Fibroblast of upper back skin (primary cell): ENCODE measurements at places on chromosomes 3 and 15.
A peak's percentile ranks its signal among the peaks of the same experiment; 100 is the strongest.

DNA sequence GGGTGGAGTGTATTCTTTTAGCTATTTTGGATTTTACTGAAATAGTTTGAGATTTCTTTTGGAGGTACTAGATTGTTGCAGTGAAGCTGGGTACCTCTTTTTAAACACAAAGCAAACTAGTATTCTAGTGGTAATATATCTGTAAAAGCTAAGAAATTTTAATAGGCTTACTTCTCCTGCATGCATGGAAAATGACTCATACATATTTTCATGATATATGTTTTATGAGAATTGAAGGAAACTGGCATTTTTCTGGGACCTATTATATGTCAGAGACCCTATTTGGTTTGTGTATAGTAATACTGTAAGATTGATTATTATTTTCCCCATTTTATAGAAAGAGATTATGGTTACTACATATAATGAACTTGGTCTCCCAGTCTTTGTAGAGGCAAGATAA is 851.0 kb downstream of the DIPK2A start:
- DNase-seq = peak; percentile 73

DNA sequence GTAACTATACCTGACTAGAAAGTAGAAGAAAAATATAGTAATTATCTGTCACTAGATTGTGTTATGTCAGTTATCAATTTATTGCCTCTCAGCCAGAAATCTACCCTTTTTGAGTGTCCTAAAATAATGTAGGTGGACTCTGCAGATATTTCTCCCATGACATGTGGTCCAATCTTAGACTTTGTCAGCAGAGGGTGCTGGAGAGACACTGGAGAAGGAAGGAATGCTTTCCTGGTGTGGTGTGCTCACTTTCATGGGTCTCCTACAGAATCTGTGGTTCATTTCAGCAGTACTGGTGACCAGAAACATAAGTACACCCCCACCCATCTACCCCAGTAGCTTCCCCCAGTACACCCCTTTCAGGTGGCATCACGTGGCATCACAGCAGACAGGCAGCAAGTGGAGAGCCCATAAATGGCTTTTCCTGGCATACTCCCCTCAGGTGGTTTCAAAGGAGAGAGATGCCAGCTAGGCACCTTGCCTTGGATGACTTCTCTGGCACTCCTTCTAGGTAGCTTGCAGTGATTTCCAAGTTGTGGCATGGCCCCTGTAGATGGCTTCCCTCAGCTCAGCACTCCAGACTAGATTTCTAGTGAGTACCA is 114.7 kb downstream of the GADL1 start:
- peak; percentile 34 for DNase-seq

GRCh38 chr3:70550723-70551319 is 238.4 kb upstream of the MDFIC2 start:
- peak; percentile 57 for DNase-seq

DNA sequence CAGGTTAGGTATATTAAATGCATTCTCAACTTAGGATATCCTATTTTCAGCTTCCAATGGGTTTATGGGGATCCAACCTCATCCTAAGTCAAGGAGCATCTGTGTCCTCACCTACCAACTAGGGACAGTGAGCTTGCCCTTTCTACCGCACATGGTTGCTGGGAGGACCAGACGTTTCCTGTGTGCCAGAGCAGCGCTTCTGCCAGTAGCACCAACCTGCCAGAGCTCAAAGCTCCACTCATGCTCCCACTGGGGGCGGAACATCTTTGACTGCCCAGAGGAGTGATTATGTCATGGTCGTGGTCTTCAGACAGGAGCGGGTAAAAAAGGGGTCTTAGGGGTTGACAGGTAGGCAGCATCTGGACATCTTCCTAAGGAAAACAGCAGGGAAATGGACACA is 24.7 kb downstream of the XPC start:
- no peak for DNase-seq

- peak; percentile 32 for DNase-seq
These were observed 738 bp downstream of the YEATS2 start for GRCh38 chr3:183698318-183698751.

DNA sequence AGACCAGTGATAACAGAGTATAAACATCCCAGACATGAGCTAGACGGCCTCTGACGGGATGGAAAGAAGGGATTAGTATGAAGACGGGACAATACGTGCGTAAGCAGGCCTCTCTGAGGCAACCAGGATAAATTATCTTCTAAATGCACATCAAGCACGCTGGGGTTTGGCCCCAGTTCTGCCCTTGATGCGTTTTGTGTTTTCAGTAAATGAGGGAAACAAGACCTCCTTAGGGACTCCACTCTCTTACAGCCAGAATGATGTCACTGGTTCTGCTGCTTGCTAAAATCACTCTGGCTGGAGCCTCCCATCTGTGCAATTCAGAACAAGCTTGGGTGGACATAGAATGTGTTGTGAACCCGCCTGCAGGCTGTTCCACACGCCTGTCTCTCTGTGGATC is 156.0 kb upstream of the MCTP2 start:
- peak; percentile 82 for DNase-seq

DNA sequence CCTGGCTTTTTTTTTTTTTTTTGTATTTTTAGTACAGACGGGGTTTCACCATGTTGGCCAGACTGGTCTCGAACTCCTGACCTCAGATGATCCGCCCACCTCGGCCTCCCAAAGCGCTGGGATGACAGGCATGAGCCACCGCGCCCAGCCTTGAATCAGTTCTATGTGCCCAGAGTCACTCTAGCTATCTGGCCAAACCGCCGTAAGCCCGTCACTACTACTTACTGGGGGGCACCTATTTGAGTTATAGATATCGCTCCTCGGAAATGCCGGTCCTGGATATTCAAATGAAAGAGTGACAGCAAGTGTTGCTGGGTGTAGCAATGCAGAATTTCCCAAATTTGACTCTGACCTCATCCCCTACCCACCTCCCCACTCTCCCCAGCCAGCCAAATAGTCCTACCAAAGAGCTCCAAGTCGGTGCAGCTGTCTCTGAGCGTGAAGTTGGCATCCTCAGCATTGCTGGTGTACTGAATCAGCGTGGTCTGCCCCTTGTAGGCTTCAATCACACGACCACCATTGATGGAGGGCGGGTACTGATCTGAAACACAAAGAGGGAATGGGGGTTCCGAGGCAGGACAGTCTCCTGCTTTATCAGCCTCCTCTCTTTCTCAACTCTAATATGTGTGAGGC is 38.1 kb downstream of the MUC20 start:
- no peak for DNase-seq

DNA sequence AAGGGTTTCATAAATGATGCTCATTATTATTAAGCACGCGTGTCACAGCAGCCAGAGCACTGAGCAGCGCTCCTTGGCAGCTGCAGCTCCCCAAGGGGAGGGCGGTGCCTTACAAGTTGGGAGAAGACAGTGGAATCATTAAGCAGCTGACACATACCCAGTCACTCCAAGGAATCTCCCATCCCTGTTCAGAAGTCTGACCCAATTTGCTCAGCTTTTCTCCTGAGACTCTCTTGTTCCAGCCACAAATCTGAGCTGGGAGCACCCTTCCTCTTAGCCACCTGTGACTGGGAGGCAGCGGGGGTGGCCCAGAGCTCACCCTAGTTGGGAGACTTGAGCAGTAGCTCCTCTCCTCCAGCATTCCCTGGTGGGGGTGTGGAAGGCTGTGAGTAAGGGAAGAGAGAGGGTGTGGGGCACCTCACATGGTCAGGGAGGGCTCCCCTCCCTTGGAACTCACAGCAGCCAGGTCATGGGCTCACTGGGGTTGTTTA is 64.3 kb downstream of the DUT start:
- DNase-seq = peak; percentile 87

- DNase-seq = no peak
These were observed 872.4 kb downstream of the NAALADL2 start for GRCh38 chr3:175731543-175731942.

GRCh38 chr15:25897658-25898057 is 34.5 kb upstream of the ATP10A start:
- DNase-seq = no peak

DNA sequence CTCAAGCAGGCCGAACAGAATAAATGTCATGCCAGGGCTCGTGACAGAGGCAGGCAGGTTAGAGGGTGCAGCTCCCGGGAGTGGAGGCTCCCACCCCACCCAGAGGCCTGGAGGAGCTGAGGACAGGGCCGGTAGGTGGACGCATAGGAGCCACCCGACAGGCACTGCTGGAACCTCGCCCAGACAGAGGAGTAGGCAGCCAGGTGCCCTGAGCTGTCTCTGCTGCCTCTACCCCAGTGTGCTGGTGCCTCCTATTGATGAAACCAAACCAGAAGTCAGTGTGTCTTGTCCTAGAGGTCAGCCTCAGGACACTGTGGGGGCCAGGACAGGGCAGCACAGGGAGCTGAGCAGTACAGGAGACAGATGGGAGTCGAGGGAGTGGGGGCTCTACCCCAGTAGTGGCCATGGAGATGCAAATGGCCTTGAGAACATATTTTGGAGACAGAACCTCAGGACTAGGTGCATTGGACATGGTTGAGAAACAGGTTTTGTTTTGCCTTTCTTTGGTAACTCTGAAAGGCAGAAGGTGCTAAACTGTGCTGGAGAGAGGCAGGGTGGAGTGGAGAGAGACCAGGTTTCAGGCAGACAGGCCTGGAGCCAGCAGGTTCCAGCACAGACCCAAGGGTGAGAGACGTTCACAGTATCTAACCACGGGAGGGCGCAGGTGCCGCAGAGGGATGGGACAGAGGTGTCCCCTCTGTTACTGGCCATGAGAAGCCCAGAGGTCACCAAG is 15.4 kb upstream of the KLF15 start:
- DNase-seq = no peak

DNA sequence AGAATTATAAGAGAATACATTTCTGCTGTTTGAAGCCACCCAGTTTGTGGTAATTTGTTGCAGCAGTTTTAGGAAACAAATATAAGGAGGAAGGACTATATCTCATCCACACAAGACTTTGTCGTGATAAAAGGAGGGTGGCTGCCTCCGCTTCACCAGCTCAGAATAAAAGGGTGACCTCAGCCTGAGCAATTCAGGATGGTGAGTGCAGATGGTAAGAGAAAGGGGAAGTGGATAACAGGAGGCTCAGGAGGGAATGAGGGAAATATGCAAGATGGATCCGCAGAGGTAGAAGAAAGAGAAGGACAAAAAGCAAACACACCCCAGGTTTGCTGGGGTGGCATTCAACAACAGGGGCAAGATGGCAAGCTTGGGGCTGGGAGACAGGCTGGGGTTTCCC is 108.1 kb upstream of the TNFAIP8L3 start:
- DNase-seq = no peak

DNA sequence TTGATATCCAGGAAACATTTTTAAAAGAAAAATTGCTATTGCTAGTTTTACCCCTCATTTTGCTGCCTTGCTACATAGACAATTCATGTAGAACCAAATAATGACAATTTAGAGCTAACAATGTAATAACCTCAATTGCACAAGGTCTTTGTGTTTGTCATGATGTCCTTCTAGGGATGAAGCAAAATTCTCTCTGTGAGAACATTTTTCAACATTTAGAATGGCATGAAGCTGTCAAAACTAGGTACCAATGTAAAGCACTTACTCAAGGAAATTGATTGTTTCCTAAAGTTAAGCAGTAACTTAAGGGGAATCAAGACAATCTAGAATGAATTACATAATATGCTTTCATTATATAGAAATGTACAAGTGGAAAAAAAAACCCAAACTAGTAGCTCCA is 7.9 kb upstream of the FGF7 start:
- DNase-seq = no peak

DNA sequence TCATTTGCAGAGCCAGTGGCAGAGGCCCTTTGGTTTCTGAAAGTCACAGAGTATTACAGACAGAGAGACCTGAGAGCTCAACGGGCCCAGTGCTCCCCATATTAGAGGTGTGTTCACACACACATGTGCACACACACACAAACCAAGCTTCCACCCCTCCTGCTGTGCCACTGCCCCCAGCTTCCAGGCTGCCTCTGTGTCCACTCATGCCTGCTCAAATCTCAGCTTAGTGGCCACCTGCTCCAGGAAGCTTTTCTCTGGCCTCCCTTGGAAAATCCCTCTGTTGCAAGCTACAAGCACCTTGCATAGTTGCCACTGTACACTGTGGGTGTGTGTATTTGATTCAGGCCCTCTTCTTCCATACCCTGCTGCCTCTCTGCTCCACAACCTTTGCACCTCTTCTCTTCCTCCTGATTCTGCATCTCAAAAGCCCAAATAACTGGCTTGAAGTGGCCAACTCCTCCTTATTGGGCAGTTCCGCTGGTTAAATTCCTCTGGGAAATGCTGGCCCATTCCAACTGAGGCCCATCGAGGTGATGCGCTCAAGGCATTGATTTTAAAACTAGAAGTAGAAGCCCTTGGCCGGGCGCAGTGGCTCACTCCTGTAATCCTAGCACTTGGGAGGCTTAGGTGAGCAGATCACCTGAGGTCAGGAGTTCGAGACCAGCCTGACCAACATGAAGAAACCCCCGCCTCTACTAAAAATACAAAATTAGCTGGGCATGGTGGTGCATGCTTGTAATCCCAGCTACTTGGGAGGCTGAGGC is 23.0 kb downstream of the MESD start:
- no peak for DNase-seq

DNA sequence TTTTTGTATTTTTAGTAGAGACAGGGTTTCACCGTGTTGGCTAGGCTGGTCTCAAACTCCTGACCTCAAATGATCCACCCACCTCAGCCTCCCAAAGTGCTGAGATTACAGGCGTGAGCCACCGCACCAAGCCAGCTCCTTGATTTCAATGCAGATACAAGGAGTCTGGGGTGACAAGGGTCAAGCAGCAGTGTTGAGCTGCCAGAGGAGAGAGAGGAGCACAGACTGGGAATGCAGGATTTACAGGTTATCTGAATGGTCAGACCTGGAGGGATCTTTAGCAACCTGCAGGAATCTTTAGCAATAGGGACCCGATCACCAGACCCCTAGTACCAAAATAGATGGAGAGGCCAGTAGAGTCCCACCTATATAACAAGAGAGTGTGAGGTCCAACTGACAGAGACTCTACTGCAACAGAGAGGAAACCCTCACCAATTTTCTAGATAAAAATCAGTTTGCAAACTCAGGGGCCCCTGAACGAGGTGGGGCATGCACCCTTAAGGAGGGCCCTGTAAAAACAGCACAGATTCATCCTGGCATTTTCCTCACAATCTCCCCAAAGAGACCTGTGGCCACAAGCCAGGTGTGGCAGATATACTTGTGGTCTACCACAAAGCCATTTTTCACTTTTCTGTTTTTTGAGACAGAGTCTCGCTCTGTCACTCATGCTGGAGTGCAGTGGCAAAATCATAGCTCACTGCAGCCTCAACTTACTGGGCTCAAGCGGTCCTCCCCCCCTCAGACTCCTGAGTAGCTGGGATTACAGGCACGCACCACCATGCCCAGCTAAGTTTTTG is 10.7 kb upstream of the SHISA5 start:
- no peak for DNase-seq
